ENCODE measurements at places on chromosomes 6 and 20.

DNA sequence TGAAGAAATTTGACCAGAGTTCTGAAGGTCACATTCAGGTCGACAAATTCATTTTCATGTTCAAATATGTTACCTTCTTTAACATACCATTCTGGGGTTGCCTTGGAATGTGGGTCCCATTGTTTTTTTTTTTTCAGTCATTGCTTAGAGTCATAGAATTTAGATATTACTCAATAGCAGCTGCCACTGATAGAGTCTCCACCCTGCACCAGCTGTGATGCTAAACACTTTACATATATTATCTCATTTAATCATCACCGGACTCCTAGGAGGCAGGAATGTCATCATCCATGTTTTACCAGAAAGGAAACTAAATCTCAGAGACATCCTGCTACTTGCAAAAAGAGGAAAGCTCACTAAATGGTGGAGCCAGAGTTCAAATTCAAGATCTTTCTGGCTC lies 204.7 kb downstream of the ESR1 start:
- no peak for DNase-seq

DNA sequence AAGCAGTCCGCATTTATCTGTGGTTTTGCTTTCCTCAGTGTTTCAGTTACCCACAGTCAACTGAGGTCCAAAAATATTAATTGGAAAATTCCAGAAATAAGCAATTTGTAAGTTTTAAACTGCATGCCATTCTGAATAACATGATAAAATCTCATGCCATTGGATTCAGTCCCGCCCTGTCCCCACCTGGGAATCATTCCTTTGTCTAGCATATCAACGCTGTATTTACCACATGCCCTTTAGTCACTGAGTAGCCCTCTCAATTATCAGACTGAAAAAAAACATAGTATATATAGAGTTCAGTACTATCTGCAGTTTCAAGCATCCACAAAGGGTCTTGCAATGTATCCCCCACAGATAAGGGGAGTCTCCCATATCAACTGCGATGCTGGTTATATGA lies 17.1 kb downstream of the RANBP9 start:
- no peak for DNase-seq

- no peak for DNase-seq
Observed at GRCh38 chr6:166056637-166057036, 111.0 kb downstream of the TBXT start.

DNA sequence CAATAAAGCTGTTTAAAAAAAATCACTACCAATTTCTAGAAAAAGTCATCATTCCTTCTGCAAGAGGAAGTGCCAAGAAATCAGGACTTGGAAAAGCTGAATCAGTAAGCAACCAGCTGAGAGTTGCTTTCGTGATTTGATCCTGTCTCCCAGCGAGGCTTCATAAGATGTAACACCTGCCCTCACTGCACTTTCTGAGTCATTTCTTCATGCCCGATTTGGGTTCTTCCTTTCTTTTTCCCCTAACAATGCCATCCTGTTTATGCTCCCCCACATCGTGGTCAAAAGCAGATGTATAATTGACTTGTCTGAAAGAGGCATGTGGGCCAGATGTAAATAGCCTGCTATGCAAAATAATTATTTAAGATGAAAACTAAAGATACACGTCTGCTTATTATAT lies 52.1 kb downstream of the RIPOR2 start:
- no peak for DNase-seq

GRCh38 chr6:55729665-55730064 lies 145.7 kb downstream of the BMP5 start:
- DNase-seq: no peak

DNA sequence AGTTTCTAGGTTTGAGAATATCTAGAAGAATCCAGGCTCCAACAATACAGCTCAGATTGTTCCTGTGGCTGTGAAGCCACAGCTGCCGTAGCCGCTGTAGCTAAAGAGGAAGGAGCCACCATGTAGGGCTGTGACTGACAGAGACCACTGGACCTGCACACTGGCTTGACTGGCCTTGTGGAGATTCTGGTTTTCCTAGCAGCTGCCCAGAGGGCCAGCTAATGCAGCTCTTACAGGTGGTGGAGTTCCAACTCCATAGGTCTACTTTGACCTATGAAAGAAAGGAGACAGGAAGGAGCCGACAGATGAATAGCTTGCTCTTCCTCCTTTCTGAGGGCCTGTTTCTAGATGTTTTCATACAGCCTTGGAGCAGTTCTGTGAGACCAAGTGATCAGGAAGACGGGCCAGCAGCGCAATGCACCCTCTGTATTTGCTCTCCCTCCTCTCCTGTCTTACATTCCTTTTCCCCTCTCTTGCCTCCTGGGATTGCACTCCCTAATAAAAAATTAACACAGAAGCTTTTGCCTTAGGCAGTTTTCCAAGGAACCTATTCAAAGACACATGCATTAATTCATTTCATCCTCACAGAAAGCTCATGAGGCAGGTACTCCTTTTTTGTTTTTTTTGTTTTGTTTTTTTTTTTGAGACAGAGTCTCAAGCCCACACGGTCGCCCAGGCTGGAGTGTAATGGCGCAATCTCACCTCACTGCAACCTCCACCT lies 51.8 kb upstream of the MYB start:
- no peak for DNase-seq

GRCh38 chr6:143112084-143112768 lies 51.5 kb downstream of the AIG1 start:
- DNase-seq: no peak

GRCh38 chr20:34948030-34948429 lies 7.6 kb downstream of the GSS start:
- DNase-seq: no peak

DNA sequence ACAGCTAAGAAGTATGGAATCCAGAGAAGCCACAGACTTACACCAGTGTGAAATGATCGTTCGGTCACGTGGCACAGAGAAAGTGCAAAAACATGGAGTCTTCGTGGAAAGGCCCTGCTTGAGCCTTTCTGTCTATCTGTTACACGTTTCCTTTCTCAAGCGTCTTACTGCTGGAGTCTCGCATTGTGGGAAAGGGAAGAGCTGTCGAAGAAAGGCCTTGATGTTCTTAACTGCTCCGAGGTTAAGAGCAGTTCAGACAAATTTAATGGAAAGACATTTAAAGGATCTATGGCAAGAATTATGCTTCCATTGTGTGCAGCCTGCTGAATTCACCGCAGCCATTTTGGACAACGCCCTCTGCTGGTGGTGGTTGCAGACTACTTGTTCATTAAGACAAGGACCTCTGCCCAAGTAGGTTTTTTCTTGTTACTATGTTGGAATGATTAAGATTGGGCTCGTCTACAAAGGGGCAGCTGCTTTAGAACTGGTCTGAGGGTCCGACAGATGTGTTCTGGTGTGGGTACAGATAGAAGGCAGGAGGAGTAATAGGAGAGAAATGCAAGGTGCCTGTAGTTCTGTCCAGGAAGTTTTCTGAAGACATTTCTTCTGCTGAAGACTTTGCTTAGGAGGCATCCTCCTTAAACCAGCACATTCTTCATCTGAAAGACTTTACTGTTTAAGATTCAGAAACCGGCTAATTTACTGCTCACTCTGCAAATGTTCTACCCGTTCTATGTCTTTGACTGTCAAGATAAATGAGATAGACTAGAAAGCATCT lies 24.7 kb upstream of the CCN6 start:
- DNase-seq: peak; percentile 86

- DNase-seq: no peak
Observed at GRCh38 chr6:135983718-135984343, 132.3 kb downstream of the PDE7B start.

GRCh38 chr6:113777601-113778000 lies 79.5 kb upstream of the MARCKS start:
- DNase-seq: no peak

DNA sequence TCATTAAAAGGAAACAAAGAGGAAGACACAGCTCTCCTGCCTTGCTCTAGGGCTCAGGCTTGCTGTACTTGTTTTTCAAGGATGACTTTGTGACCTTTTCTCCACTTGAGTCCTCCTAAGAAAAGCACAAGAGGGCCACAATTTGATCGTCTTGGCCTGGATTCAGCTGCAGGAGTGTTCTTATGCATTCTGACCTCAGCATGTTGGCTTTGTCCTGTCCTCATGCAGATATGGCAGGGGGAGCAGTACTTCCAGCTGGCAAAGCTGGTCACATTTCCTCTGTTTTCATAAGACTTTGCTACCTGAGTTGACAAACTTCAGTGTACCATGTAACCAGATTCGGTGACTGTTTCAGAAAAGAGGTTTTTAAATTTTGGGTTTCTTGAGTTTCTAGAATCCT lies 30.8 kb downstream of the KDM1B start:
- no peak for DNase-seq

DNA sequence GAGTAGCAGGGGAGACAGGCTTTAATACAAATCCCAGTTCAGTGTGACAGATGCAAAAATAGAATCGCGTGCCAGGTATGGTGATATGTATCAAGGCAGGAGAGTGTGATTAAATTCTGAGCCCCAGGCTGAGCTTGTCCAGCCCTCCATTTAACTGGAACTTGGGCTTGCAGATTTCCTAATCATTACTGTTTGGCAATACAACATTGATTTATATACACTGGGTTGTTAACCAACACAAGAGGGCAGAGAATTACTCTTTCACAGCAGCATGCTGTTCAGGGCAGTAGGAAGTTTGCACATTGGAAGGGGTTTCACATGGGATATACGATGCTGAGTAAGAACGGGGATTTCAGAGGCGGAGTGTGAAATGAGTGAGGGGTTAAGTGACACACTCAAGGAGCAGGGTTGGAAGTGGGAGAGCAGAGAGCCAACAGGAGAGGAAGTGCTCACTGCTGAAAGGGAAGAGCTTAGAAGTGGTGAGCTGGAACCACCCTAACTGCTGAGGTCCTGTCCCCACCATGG lies 70.8 kb upstream of the ATXN1 start:
- no peak for DNase-seq

DNA sequence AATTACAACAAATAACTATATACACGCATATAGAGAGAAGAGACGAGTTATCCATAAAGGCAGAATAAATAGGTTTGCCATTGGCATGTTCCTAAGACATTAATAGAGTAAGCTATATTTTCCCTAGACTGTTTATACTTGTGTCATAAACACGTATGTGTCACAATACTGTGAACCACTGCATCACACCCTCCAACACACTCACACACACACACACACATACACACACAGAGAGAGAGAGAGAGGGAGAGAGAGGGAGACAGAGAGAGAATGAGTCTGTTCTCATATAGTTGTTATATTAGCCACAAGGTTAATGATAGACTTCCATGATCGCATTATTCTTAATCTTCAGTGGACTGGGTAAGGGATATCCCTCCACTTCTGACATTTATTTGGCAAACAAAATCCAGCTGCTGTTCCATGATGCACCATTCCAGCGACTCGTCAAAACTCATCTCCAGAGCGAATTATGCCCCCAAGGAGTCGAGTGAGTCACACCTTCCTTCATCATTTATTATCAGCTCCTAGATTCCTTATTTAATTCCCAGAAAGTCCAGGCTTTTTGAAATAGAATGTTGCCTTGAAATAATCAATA lies 82.8 kb upstream of the HIVEP1 start:
- DNase-seq: no peak

DNA sequence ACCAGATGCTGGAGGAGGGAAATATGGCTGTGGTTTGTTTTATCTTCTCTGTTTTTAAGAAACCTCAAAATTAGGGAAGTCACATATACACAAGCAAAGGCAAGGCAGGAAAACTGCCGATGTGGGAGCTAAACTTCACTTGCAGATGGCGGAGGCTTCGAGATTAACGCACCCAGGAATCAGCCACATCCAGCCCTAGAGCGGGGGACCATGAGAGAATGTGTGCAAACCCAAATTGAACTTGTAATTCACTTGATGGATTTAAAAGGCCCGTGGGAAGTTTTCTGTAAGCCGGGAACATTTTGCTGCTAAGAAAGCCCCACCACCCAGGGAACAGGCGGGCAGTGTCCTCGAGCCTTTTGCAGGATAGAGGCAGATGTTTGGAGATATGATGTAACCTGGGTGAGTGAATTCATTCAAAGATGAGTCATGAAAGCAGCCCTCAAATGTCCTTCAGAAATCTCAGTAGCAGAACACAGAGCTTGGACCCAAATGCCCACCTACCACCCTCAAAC lies 39.9 kb downstream of the PREX1 start:
- peak; percentile 32 for DNase-seq

GRCh38 chr6:134634966-134635365 lies 314.9 kb downstream of the ALDH8A1 start:
- DNase-seq: no peak

- DNase-seq: no peak
Observed at GRCh38 chr20:19478320-19478895, 266.0 kb downstream of the SLC24A3 start.

GRCh38 chr6:44386364-44386928 lies 1.1 kb upstream of the CDC5L start:
- DNase-seq: peak; percentile 55

GRCh38 chr6:149093643-149094042 lies 223.9 kb upstream of the TAB2 start:
- DNase-seq: no peak

DNA sequence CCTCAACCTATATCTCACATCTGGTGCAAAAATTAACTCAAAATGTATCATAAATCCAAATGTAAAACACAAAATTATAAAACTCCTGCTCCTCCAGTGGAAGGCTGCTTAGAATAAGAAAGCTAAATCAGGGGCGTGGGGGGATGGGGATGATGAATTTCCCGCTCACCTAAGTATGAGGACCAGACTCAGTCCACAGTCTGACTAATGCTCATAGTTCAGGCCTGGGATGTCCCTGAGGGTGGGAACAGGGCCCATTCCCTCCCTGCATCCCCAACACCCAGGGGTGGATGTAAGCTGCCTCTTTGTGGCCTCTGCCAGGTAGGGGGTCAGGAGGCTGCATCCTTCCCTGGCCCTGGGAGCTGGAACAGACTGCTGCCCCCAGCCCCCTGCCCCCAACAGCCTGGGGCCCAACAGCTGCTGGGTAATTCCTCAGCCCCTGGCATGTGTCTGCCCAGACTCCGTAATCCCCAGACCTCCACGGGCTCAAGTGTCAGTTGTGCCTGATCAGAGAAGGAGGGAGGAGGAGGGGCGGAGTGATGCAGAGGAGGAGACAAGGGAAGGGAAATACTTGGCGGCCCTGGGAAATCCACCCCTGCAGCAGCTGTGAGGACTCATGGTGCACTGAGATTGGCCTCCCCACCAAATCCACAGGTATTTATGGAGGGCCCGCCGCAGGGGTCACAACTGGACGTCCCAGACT lies 224.5 kb downstream of the PREX1 start:
- DNase-seq: peak; percentile 99

DNA sequence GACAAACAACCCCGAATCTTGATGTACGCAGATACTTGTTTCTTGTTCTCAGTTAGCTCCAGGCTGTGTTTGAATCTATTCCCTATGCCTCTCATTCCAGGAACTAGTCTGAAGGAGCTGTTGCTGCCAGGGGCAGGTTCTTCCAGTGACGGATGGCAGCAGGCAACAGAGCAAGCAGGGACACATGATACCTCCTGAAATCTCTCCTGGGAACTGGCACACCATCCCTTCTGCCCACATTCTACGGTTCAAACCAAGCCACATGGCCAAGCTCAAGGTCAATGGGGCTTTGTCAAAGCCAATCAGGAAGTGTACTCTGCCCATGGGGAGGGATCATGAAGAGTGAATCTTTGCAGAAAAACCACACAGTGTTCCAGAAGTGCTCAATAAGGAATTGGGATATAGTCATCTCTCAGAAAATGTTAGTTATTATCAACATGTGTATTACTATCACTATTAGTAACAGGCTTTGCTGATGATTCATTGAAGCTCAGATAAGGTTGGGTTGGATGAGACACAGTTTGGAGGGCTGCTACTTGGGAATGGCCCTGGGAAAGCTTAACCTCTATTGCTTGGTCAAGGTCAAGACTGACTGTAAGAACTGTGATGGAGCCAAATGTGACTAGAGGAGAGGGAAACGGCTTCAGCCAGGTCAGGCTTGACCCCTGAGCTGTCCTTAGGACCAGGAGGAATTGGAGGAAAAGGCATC lies 454.9 kb downstream of the PTPRT start:
- DNase-seq: peak; percentile 43

Data from NCI-H82 (cell line).